Sigmoid colon (tissue), 7 donors: ENCODE measurements at places on chromosomes 6 and 20.

DNA sequence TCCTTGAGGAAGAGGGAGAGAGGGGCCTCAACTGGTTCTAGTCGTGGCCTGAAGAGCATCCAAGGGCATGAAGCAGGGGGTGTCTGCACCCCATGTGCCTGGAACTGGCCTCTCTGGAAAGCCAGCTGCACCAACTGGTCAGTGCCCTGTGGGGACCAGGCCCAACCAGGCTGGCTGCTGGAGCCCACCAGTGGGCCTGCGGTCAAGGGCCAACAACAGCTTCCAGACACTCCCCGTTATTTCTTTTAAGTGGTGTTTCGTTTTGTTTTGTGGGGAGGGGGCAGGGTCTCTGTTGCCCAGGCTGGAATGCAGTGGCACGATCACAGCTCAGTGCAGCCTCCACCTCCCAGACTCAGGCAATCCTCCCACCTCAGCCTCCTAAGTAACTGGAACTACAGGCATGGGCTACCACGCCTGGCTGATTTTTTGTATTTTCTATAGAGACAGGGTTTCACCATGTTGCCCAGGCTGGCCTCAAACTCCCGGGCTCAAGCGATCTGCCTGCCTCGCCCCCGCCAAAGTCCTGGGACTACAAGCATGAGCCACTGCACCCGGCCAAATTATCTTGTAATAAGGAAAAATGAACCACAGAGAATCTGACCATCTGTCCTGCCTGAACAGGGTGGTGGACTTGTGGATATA lies 11.9 kb upstream of the C20orf144 start:
- DNase-seq: peak; percentile 60
- H3K27me3 ChIP-seq: no peaks in the 10 kb centered on the region
- no peak overlapping the region for H3K4me3 ChIP-seq
- H3K4me1 ChIP-seq: peaks cover 42% of the 10 kb centered on the region

- no peaks in the 10 kb centered on the region for H3K27me3 ChIP-seq
- no peak for DNase-seq
- H3K27ac ChIP-seq: no peak overlapping the region
- peaks cover 46% of the 10 kb centered on the region for H3K36me3 ChIP-seq
- H3K4me3 ChIP-seq: no peak overlapping the region
Measured at GRCh38 chr6:157291356-157291755, 32.0 kb downstream of the TMEM242 start.

- H3K4me1 ChIP-seq: no peaks in the 10 kb centered on the region
- H3K27ac ChIP-seq: no peak overlapping the region
- no peak overlapping the region for H3K4me3 ChIP-seq
- no peak for DNase-seq
- no peaks in the 10 kb centered on the region for H3K36me3 ChIP-seq
- H3K27me3 ChIP-seq: no peaks in the 10 kb centered on the region
Measured at GRCh38 chr6:93799226-93799625, 379.9 kb upstream of the EPHA7 start.

DNA sequence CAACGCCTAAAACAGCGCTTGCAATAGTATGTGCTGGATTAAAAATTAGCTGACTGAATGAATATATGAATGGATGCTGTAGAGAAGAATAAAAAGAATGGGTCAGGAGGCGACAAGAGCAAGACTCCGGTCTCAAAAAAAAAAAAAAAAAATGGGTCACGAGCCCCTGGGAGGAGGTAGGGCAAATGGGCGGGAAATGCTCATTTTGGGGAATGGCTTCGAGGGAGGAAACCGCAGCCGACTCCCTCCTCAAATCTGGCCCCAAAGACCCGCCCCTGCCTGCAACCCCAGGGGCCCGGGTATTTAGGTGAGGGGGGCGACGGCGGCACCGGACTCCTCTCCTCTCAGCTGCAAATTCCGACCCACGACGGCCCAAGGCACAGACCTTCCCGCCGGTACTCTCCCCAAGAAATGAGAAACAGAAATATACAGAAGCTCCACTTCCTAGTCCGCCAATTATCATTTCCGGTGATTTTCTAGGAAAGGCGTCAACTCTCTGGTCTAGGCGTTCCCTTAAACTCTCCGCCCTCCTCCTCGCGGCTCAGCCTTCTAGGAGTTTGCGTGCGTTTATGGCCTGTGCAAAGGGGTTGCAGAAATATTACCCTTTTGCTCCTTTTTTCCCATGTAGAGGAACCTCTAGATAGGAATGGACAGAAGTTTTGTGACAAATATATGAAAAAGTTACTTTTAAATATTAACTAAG lies at the start of gene ZNF311:
ZNF311 (minus strand) TSS at position 133 of the 703 bp plus-strand sequence. CDS start 1,361 bp downstream, outside the sequence.
- peak within 1 kb of the TSS; percentile 74 for H3K27ac ChIP-seq
- H3K36me3 ChIP-seq: no peaks in the 10 kb centered on the region
- no peaks in the 10 kb centered on the region for H3K27me3 ChIP-seq
- H3K4me3 ChIP-seq: peak within 1 kb of the TSS; percentile 63
- peak; percentile 77 for DNase-seq

DNA sequence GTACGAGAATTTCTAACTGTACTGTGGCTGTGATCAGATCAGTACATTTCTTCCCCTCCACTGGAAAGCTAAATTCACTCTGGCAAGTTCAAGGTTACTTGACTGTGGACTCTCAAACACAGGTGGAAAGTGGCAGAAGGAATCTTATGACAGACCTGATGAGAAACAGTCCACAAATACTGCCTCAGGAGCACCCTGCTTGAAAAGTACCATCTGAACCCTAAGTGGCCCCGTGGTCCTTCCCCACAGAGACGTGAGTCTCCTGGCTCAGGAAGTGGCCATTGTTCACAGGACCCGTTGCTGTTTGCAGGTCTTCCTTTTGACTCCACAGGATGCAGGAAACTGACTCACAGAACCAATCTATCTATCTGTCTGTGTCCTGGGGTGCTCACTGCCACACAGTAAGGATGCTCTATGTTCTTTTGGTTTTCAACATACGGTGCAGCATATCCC lies 47.5 kb upstream of the NHSL1 start:
- DNase-seq: no peak
- H3K4me1 ChIP-seq: peaks cover 22% of the 10 kb centered on the region
- H3K36me3 ChIP-seq: no peaks in the 10 kb centered on the region
- no peak overlapping the region for H3K27ac ChIP-seq

- DNase-seq: no peak
- no peak overlapping the region for H3K27ac ChIP-seq
- H3K4me3 ChIP-seq: no peak overlapping the region
- no peaks in the 10 kb centered on the region for H3K27me3 ChIP-seq
- H3K36me3 ChIP-seq: no peaks in the 10 kb centered on the region
Measured at GRCh38 chr6:166562726-166563125, 23.8 kb downstream of the RAMACL start.

GRCh38 chr6:42698217-42698616 lies 24.2 kb downstream of the PRPH2 start:
- peaks cover 12% of the 10 kb centered on the region for H3K36me3 ChIP-seq
- H3K27me3 ChIP-seq: no peaks in the 10 kb centered on the region
- no peak overlapping the region for H3K27ac ChIP-seq
- H3K4me1 ChIP-seq: no peaks in the 10 kb centered on the region
- no peak overlapping the region for H3K4me3 ChIP-seq

DNA sequence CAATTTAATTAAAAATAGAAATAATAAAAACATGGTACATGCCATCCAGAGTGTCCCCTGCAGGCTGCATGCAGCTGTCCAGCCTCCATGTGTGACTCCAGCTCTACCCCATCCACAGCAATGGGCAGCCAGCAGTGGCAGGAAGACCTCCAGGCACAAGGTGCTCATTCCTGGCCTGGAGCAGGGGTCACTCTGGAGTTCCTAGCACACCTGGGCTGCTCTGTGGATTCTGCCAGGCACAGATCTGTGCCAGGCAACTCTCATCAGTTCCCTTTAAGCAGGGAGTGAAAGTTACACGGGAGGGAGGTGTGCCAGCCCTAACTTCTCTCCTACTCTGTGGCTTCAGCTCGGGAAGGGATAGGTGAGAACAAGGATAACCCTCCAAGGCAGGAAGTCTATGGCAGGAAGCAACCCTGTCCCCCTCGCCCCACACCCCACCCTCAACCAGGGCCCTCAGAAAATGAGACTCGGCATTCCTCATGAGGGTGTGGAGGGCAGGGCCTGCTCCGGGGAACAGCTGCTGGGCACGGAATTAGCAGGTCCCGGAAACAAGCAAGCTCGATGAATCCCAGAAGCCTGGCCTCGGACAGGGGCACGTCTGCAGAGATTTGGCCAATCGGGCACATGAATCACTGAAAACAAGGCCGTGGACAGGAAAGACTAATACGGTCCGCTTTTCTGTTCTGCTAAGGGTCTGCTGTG lies 10.0 kb downstream of the JPH2 start:
- DNase-seq: peak; percentile 75
- H3K27ac ChIP-seq: peak overlapping the region; percentile 96
- peak overlapping the region; percentile 21 for H3K4me3 ChIP-seq
- H3K27me3 ChIP-seq: no peaks in the 10 kb centered on the region

DNA sequence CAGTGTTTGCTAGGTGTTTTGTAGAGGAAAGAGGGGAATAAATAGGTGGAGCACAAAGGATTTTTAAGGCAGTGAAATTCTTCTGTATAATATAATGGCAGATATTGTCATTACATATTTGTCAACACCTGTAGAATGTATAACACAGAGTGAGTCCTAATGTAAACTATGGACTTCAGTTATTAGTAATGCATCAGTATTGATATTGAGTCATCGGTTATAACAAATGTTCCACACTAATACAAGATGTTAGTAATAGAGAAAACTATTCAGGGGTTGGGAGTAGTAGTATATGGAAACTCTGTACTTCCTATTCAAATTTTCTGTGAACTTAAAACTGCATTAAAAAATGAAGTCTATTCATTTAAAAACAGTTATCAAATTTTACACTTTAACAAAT lies 299.2 kb downstream of the UBE3D start:
- no peak overlapping the region for H3K27ac ChIP-seq
- no peak overlapping the region for H3K4me3 ChIP-seq
- no peaks in the 10 kb centered on the region for H3K36me3 ChIP-seq
- H3K4me1 ChIP-seq: no peaks in the 10 kb centered on the region

DNA sequence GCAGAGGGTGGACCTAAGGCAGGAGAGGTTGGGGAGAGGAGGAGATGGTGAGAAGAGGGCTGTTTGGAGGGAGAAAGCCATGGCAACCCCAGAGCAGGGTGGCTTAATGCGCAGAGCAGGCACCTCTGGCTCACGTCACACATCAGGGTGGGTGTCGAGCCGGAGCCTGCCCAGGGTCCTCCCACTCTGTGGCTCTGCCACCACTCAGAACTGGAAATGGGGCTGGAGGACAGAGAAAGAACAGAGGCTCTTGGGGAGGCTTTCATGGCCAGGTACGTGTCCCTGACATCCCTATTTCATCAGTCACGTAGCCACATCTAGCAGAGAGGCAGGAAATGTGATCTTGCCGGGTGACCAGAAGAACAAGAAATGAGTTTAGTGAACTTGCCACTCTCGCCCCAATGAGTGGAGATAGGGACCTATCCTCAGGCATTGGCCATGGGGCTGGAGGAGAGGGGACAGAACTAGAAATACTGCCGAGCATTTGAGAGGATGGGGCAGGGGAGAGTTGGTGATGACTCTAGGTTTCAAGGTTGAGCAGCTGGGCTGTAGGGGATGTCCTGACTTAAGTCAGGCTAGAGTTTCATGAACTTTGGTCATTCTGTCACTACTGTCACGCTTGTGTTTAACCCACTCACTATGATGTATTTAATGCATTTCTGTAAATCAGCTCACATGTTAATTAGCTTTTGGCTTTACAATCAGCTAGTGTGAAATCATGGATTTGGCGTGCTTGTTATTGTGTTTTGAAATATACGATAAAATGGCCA lies 52.7 kb downstream of the CDH26 start:
- no peaks in the 10 kb centered on the region for H3K36me3 ChIP-seq
- no peaks in the 10 kb centered on the region for H3K4me1 ChIP-seq
- H3K27ac ChIP-seq: no peak overlapping the region
- DNase-seq: no peak

DNA sequence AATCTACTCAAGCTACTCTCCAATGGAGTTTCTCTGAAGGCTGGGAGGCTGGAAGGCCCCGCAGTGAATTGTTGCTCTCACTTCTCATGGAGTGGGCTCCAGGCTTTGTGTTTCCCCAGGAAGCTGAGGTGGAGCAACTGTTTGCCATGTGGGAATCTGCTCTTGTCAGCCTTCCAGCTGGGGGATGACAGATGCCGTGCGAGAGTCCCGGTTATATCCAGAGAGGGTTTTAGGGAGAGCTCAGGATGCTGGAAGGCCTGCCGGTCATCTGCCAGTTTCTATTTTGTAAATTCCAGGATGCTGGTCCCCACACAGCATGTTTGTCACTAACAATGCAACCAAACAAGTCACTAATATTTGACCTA lies 98.2 kb upstream of the NAA20 start:
- no peak overlapping the region for H3K4me3 ChIP-seq
- no peak overlapping the region for H3K27ac ChIP-seq
- no peaks in the 10 kb centered on the region for H3K27me3 ChIP-seq
- no peaks in the 10 kb centered on the region for H3K4me1 ChIP-seq

DNA sequence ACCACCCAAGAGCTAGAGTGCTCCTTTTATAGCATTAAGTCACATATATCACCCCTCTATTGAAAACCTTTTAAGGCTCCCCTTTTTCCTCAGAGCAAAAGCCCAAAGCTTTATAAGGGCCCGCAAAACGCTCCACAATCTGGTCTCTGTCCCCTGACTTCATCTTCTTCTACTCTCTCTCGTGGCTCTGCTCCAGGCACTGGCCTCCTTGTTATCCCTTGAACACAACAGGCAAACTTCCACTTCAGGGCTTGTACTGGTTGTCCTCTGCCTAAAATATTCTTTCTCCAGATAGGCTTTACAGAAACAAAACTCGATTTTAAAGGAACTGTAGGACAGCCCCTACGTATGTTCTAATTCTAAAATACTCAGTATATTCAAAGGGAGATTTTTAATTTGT lies 44.0 kb upstream of the SPDEF start:
- H3K4me1 ChIP-seq: no peaks in the 10 kb centered on the region
- no peak overlapping the region for H3K27ac ChIP-seq
- H3K4me3 ChIP-seq: no peak overlapping the region
- DNase-seq: no peak
- no peaks in the 10 kb centered on the region for H3K36me3 ChIP-seq
- H3K27me3 ChIP-seq: no peaks in the 10 kb centered on the region

DNA sequence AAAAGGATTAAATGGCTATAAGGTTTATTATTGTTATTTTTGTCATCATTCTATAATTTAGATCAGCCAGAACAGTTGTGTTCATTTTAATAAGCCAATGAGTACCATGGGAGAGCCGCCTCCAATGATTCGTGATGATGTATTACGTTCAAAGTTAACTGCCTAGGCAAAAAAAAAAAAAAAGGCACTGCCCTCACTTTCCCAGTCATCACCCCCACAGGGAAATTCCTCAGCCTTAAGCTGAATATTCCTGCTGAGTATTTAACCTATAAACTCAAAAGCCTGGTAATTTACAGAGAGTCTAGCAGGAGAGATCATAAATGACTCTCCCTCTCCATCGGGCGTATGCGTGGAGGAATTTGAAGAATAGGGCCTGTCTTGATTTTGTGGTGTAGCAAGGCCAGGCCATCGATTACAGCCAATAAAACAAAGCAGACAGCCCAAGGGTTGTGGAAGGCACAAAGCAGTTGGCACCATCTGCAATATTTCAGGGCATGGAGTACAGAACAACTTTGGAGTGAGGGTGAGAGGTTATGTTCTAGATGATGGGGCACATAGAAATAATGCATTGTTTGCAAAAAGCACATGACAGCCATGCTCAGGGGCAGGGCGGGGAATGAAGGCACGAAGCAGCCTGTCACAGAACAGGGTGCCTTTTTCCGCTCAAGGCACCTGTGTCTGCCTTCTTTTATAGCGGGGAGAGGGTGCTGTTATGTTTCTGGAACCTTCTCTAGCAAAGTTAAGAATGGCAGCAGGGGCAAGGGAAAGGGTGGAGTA lies 138.2 kb upstream of the DTNBP1 start:
- H3K4me3 ChIP-seq: no peak overlapping the region
- H3K4me1 ChIP-seq: no peaks in the 10 kb centered on the region
- no peaks in the 10 kb centered on the region for H3K36me3 ChIP-seq
- no peak overlapping the region for H3K27ac ChIP-seq
